ENCODE measurements at places on chromosomes 2 and 18. TPM values are rescaled to one million over a fixed set of nuclear protein-coding genes. Genes with fewer than 3 reads are reported as not detected.

DNA sequence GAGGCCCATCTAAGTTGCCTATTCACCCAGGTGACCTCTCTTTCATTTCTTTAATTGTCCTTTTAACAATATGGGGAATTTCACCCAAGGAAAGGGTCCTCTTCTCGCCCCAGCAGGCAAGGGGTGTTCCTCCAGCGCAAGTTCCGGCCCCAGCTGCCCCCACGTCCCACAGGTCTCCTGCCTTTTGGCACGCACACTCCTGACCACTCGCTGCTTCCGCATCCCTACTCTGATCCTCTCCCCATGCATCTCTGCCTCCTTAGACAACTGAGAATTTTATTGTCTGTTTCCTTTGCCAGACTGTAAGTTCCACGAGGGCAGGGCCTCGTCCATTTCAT lies 684 bp upstream of the ARPC2 start:
- H3K27me3 ChIP-seq: peaks cover under 1% of the 10 kb centered on the region
- peak overlapping the region; percentile 91 for H3K27ac ChIP-seq
- H3K4me1 ChIP-seq: peaks cover 36% of the 10 kb centered on the region
- H3K36me3 ChIP-seq: peaks cover 27% of the 10 kb centered on the region
- H3K4me3 ChIP-seq: peak overlapping the region; percentile 88

DNA sequence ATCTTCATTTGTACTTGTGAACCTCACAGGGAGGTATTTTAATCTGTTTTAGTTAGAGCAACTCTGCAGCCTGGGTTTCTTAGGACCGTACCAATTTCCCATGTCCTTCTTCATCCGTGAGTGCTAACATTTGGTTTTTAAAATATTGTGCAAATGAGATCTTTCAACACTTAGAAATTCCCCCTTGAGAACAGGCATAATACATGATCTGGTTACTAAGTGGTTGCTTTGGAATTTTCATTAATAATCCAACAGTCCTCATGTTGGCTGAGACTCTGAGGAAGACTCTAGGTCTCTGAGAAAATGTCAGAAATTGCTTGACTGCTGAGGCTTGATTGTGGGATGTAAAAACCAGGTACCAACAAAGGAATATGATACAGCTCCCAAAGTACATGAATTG lies 125.6 kb upstream of the CDCA7 start:
- no peak overlapping the region for H3K4me3 ChIP-seq
- no peak for DNase-seq
- no peaks in the 10 kb centered on the region for H3K4me1 ChIP-seq
- no peak overlapping the region for H3K27ac ChIP-seq

CNRIP1 gene
- total RNA-seq: not detected

PKP4 gene
- total RNA-seq: 54.4 TPM

DNA sequence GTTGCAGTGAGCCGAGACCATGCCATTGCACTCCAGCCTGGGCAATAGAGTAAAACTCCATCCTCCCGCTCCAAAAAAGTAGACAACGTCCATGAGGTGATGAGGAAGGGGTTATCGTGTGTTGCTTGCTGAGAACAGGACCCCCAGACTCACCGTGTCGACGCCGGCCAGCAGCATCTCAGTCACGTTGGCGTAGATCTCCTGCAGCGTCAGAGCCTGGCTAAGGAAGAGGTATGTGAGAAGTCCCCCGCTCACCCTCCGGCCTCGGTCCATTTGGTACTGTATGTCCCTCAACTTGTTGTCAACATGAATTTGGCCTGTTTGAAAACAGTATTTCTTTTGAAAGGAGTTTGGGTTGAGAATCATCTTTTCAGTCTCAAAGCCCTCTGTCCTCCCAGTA lies 20.9 kb downstream of the CYP27C1 start:
- H3K36me3 ChIP-seq: no peaks in the 10 kb centered on the region
- DNase-seq: no peak
- H3K27ac ChIP-seq: no peak overlapping the region
- H3K4me1 ChIP-seq: peaks cover 6% of the 10 kb centered on the region
- peaks cover 6% of the 10 kb centered on the region for H3K27me3 ChIP-seq

DNA sequence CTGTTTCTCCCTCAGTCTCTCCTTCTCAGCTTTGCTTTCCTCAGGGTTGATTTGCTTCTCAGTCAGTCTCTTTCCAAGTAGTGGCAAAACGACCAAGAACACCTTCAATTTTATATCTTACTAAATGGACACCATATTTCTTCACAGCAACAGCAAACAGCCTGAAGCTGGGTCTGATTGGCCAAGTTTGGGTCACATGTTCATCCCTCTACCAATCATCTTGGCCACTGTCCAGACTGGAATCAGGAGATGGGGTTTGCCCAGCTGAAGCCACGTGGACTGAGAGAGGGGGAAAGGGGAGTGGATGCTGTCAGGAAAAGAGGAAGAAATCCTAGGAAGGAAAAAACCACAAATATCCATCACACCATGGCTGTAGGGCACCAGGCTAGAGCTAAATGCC lies 42.0 kb upstream of the ACMSD start:
- H3K27me3 ChIP-seq: peaks cover 25% of the 10 kb centered on the region
- no peaks in the 10 kb centered on the region for H3K36me3 ChIP-seq
- H3K4me1 ChIP-seq: no peaks in the 10 kb centered on the region
- no peak overlapping the region for H3K27ac ChIP-seq

- no peak overlapping the region for H3K27ac ChIP-seq
- peaks cover 4% of the 10 kb centered on the region for H3K4me1 ChIP-seq
- peaks cover 21% of the 10 kb centered on the region for H3K36me3 ChIP-seq
Observed at GRCh38 chr2:72442270-72442669, 294.6 kb upstream of the CYP26B1 start.

IL1F10 gene
- total RNA-seq: not detected

KATNAL2 gene
- total RNA-seq: 0.31 TPM

DNA sequence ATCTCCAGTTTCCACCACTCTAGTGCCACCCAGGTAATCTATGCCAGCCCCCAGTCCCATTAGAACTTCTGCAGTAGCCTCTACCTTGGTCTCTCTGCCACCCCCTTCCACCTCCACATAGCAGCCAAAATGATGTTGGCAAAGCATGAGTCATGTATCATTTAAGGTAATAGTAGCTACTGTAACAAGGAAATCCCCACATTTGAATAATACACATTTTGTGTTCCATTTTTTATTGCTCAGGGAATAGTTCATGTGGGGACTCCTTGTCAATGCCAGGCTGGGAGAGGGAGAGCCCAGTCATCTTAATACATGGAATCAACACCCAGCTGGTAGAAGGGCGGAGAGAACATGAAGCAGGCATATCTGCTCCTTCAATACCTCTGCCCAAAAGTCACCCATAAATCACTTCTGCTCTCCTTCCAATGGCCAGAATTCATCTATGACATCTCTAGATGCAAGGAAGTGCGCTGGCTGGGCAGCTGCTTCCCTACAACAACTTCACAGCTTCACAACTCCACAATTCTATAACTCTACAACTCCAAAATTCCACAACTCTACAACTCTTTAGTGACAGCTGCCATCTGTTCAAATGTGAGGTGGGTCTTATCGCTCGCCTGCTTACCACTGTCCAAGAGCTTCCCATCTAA lies 70.6 kb upstream of the GLS start:
- no peaks in the 10 kb centered on the region for H3K27me3 ChIP-seq
- no peaks in the 10 kb centered on the region for H3K36me3 ChIP-seq
- no peak for DNase-seq
- H3K4me3 ChIP-seq: no peak overlapping the region

- no peaks in the 10 kb centered on the region for H3K36me3 ChIP-seq
- H3K27ac ChIP-seq: no peak overlapping the region
- no peaks in the 10 kb centered on the region for H3K4me1 ChIP-seq
- no peak for DNase-seq
Observed at GRCh38 chr2:29855924-29856639, 65.3 kb downstream of the ALK start.

DNA sequence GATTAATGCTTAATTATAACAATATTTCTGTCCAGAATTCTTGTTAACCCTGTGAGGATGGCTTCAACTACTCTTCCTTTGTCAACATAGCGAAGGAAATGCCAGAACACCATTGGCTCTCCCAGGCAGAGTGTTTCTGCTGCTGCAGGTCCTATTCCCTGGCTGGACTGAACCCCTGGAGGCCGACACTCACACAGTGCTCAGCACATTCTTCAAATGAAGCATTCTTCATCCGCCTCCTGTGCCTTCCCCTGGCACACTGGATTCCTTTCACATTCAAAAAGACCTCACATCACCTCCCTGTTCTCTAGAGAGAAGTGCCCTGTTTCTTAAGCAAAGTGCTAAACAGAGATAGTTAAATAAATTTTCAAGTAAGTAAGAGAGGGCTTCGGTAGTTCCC lies 187.3 kb upstream of the MSH6 start:
- H3K4me3 ChIP-seq: no peak overlapping the region
- no peak for DNase-seq
- H3K27me3 ChIP-seq: peaks cover 15% of the 10 kb centered on the region

RAPGEF4 gene
- total RNA-seq: 0.43 TPM

DNA sequence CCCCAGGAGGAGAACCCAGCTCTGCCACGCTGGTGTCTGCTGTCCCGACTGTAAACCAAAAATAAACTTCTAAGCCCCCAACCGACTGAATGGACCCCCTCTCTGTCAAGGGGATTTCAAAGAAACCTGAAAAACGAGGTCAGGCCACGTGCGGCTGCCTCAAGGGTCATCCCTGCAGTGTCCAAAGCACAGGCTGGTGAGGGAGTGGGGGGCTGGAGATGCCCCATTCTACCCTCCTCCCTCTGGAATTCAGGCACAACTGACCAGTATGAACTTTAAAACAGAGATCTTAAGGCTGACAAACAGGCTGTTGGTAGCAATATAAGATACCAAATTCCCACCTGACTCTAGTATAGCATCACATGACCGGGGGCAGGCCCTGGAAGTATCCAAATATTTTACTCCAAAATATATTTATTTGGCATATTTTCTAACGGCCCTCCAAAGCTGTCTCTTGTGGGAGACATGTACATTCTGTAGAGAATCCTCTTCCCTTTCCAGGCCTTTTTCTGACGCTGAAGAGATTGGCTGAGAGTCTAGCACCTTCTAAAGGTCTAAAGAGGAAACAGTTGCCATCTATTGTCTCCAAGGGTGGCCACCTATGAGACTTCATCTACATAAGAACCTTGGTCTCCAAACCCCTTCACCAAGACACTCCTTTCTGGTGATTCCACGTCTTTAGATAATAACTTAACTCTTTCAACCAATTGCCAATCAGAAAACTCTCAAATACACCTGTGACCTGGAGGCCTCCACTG lies 40.4 kb upstream of the CTDP1 start:
- H3K4me3 ChIP-seq: no peak overlapping the region
- H3K27me3 ChIP-seq: no peaks in the 10 kb centered on the region
- H3K4me1 ChIP-seq: no peaks in the 10 kb centered on the region
- no peak for DNase-seq
- H3K27ac ChIP-seq: no peak overlapping the region
- no peaks in the 10 kb centered on the region for H3K36me3 ChIP-seq

WDR35 gene
- total RNA-seq: 13.6 TPM

MEIS1 gene
- total RNA-seq: 0.53 TPM

DNA sequence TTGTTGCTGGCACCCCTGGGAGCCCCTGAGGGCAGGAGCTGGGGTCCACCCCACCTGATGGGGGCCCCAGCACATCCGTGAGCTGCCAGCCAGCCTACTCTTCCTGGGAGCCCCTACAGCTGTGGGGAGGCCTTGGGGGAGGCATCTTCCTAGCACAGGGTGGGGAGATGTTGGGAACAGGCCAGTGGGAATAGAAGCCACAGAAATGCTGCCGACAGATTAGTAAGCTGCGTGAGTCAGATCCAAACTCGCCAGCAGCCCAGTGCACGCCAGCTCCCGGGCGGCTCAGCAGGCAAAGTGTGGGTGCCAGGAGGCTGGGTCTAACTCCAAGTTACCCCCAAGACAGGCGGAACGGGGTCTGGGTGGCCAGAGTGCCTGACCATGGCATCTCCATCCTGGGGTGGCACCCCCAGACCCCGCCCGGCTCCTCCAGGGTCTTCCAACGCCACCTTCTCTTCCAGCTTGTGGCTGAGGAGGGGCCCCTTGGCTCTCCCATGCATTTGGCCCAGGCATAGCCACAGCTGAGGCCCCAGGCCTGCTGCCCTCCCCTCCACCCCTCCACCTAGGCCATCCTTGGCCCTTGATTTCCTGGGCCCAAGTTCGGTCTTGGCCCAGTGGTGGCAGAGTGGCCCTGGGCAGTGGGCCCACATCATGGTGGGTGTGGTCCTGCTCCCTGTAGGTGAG lies 15.3 kb downstream of the CROCC2 start:
- peak; percentile 48 for DNase-seq
- no peaks in the 10 kb centered on the region for H3K36me3 ChIP-seq
- no peaks in the 10 kb centered on the region for H3K4me1 ChIP-seq
- no peaks in the 10 kb centered on the region for H3K27me3 ChIP-seq

GRCh38 chr2:225458431-225459117 lies 59.1 kb downstream of the NYAP2 start:
- peaks cover 6% of the 10 kb centered on the region for H3K27me3 ChIP-seq
- no peak overlapping the region for H3K27ac ChIP-seq
- H3K36me3 ChIP-seq: no peaks in the 10 kb centered on the region

DNA sequence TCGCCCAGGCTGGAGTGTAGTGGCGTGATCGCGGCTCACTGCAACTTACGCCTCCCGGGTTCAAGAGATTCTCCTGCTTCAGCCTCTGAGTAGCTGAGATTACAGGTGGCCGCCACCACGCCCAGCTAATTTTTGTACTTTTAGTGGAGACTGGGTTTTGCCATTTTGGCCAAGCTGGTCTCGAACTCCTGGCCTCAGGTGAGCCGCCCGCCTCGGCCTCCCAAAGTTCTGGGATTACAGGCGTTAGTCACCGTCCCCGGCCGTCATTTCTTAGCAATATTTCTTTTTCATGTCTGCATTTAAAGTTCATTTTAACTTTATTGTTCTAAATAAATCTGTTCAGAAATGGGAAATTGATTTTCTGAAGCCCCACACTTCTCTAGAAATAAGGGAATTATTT lies 597.3 kb upstream of the DDX18 start:
- no peak overlapping the region for H3K27ac ChIP-seq
- peaks cover 4% of the 10 kb centered on the region for H3K36me3 ChIP-seq
- DNase-seq: no peak
- H3K27me3 ChIP-seq: no peaks in the 10 kb centered on the region

DNA sequence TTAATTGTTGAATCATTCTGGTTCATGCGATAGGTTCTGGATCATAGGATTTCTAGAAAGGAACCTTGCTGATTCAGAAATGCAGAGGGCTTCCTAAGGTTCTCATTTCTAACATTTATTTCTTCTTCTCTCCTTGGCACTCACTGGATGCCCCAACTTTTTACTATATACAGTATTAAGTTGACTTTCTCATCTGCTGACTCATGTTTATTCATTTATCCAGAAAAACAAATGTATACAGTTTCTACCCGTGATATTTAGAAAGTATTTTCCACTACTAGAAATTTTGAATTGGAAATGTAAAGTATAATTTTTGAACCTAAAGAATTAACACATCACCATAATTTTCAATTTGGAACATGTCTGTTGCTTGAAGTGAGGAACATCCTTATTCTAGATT lies 32.2 kb upstream of the OTX1 start:
- H3K36me3 ChIP-seq: no peaks in the 10 kb centered on the region
- no peaks in the 10 kb centered on the region for H3K4me1 ChIP-seq
- DNase-seq: no peak
- H3K27me3 ChIP-seq: no peaks in the 10 kb centered on the region
- no peak overlapping the region for H3K27ac ChIP-seq

DNA sequence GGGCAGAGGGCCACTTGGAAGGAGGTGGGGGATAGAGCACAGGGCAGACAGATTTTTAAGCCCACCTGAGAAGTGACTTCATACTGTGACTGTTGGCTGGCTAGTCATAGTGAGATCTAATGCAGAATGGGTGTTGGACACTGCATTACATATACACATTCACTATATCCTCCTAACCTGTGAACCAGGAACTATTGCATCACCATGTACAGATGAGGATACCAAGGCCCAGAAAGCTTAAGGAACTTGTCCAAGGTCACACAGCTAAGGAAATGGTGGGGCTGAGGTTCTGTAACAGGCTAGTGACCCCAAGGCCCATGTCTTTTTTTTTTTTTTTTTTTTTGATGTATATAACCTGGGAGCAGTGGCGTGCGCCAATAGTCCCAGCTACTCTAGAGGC lies 49.6 kb upstream of the SPRED2 start:
- H3K27ac ChIP-seq: no peak overlapping the region
- no peaks in the 10 kb centered on the region for H3K36me3 ChIP-seq
- no peak for DNase-seq
- H3K4me1 ChIP-seq: no peaks in the 10 kb centered on the region
